ENCODE measurements at places on chromosomes 4 and X. TPM values are rescaled to one million over a fixed set of nuclear protein-coding genes. Genes with fewer than 3 reads are reported as not detected.

DNA sequence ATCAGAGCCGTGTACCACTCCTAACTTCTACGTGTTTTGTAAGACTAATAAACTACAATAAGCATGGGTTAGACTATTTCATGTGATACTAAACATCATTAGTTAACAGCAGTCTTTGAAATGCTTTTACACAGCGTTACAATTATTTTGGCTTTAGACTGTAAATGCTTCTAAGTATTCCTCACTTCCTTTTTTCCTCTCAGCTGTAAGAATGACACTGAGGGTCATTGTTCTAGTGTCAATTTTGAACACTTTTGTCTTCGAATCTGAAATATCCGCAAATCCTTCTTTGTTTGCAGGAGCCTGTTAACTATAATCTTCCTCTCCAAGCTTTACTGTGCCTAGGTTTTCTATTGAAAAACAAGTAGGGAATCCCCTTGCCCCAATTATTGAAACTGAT, 1.5 kb downstream of the ABCE1 start:
- no peak for DNase-seq

DNA sequence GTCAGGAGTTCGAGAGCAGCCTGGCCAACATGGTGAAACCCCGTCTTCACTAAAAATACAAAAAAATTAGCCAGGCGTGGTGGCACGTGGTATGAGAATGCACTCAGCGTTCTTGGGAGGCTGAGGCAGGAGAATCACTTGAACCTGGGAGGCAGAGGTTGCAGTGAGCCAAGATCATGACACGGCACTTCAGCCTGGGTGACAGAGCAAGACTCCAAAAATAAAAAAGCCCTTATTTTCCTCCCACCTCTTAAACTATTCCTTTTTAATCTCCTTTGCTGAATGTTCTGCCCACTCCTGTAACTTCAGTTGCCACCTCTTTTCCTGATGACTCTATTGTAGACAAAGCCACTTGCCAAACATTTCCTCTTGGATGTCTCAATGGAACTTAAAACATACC, 72.6 kb downstream of the TAF1 start:
- no peak for DNase-seq

GRCh38 chr4:75289914-75290582, 224.2 kb downstream of the RCHY1 start:
- DNase-seq: no peak

Gene PRPS2
- total RNA-seq: 44.5 TPM

Gene XG
- total RNA-seq: not detected

Gene TLR10
- not detected for total RNA-seq
